ENCODE measurements at places on chromosomes 11 and 22.

DNA sequence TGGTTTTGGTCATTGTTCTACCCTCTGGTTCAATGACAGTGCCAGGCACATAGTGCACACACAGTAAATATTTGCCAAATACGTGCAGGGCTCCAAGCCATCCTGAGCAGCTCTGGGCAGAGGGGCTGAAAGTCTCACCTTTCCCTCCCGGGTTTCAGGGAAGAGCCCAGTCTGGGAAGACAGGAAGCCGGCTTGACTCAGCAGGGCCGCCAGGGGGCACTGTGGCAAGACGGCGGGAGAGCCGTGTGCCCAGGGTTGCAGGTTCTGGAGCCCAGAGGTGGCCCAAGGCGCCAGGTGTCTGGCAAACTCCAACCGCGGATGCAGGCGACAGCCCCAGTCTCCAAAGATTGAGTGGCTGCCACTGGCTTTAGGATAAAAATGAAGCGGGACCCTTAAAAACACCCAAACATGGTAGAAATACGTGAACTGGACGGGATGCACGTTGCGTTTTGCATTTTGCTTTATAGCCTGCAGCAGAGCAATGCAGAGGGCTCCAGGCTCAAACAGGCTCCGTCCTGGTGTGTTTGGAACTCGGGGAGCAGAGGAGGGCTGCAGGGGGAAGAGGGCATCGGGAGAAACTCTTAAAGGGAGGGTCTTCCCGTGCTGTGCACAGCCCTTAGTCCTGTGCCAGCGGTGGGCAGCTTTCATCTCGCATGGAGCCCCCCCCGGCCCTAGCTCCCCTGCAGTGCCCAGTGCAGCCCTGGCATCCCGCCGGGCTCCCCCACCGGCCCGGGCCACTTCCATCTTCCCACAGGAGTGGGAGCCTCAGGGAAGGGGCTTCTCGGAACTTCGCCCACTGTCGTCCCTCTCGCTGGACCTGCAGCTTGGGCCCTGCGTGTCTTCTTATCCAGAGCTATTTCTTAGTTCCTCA, 10.7 kb downstream of the KRTAP5-5 start:
- DNase-seq, result no peak

GRCh38 chr11:21625982-21626381, 566.9 kb upstream of the ANO5 start:
- no peak for DNase-seq

GRCh38 chr22:48389916-48390315, 1437.8 kb downstream of the BRD1 start:
- no peak for DNase-seq

DNA sequence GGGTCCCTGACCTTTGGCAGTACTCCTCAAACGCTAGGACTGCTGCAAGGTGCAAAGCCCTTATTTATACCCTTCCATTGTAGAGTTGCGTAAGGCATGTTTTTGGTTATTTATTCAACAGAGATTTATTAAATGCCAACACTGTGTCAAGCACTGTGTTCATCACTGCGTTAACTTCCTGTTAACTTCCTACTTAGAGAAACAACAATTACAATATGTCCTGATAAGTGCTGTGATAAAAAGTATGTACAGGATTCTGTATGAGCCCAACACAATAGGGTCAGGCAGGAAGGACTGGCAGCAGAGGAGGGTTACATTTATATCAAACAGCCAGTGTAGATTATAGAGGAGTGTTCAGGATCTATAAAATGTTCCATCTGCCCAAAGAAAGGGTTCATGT, 812.8 kb upstream of the API5 start:
- DNase-seq, result no peak

Data from NCI-H1694 (cell line).